Glomerular endothelial cell (primary cell): ENCODE measurements at places on chromosomes 4 and X. TPM values are rescaled to one million over a fixed set of nuclear protein-coding genes. Genes with fewer than 3 reads are reported as not detected.

The AKAP4 gene
- not detected in 2 replicates for total RNA-seq

DNA sequence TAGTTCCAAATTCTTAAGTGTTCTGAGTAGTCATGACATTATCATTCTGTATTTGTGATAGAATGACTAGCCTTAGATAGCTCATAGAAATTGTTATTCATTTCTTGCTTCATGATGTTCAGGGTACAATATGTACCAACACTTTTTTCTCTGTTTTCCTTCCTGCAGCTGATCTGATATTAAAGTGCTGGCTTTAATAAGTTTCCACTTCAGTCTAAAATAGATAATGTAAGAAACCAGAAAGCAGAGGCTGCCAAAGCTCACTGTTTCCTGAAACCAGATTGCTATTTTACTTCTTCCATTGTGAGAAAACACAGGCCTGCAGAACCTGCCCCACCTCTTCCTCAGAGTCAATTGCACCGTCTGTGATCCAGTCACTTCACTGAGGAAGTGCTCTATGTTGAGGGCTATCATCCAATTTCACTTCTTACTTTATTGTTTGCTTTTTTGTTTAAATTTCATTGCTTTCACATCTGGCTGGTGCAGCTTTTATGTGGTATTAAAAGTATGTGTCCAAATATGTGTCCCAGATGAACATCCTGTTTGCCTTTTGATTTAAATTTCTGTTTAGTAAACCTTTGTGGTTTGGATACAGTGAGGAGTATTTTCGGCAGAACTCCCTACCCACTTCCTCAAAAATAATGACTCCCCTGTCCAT, 652.1 kb downstream of the ANKRD50 start:
- DNase-seq, result peak; percentile 41

The TRIM60 gene
- not detected in 2 replicates for total RNA-seq

The CFI gene
- 45.9 and 61.9 TPM in 2 replicates for total RNA-seq

GRCh38 chr4:149961876-149962597, 116.2 kb upstream of the DCLK2 start:
- no peak for DNase-seq

The LNX1 gene
- total RNA-seq, result 1.6 and 4.6 TPM in 2 replicates

The AREG gene
- 5.6 and 7.7 TPM in 2 replicates for total RNA-seq

DNA sequence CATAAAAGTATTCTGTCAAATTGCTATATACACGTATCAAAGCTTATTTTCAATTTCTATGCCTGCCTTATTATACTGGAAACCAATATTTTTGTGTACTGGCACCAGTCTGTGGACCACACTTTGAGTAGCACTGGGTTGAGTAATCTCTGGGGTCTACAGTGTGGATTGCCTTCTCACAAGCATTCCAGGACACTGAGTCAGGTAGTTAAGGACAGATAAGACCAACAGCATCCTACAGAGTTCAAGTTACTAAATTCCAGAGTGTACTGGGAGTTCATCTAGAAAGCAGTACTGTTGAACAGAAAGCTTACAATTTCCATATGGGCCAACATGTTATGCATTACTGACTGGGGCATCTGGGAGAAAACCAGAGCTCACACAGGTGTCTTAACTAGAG, 61.8 kb downstream of the VMA21 start:
- DNase-seq, result no peak

The CRMP1 gene
- 2.9 and 23.8 TPM in 2 replicates for total RNA-seq

- no peak for DNase-seq
Measured at GRCh38 chr4:98572697-98573096, 85.7 kb downstream of the TSPAN5 start.

The APELA gene
- total RNA-seq, result not detected in 2 replicates

GRCh38 chrX:132958091-132958703, at the start of gene HS6ST2:
TSS of gene HS6ST2 (minus strand) at chrX:132958629.
- no peak for DNase-seq

The BEND2 gene
- not detected in 2 replicates for total RNA-seq
